ENCODE measurements at places on chromosomes 3 and 15. TPM values are rescaled to one million over a fixed set of nuclear protein-coding genes. Genes with fewer than 3 reads are reported as not detected.

DNA sequence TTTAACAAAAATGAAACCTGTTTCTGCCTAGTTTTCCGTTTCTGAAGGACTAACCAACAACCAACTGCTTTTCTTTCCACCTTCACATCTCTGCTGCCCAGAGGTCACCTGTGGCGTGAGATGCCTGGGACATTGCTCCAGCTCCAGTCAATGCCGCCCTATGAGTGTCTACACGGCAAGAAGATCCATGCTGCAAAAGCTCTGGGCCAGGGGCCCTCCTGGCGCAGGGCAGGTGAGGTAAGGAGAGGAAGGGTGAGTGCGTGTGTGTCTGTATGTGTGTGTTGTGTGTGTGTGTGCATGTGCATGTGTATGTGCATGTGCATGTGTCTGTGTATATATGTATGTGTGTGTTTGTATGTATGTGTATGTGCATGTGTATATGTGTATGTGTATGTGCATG, 131.4 kb downstream of the NSMCE3 start:
- peaks cover 20% of the 10 kb centered on the region for H3K27me3 ChIP-seq
- no peak overlapping the region for H3K4me3 ChIP-seq
- H3K27ac ChIP-seq: no peak overlapping the region
- no peak for DNase-seq
- H3K36me3 ChIP-seq: no peaks in the 10 kb centered on the region

GRCh38 chr3:198076722-198077308, 116.8 kb downstream of the LMLN start:
- no peak overlapping the region for H3K4me3 ChIP-seq
- no peak for DNase-seq
- no peak overlapping the region for H3K27ac ChIP-seq
- H3K36me3 ChIP-seq: no peaks in the 10 kb centered on the region
- peaks cover 23% of the 10 kb centered on the region for H3K4me1 ChIP-seq

GRCh38 chr3:32106929-32107362, 526 bp downstream of the GPD1L start:
- no peak for DNase-seq
- peak overlapping the region; percentile 80 for H3K27ac ChIP-seq
- peaks cover 13% of the 10 kb centered on the region for H3K36me3 ChIP-seq
- no peaks in the 10 kb centered on the region for H3K27me3 ChIP-seq

GRCh38 chr3:98540346-98540745, 8.6 kb downstream of the GPR15 start:
- no peaks in the 10 kb centered on the region for H3K27me3 ChIP-seq
- no peak for DNase-seq
- H3K36me3 ChIP-seq: peaks cover 23% of the 10 kb centered on the region

DNA sequence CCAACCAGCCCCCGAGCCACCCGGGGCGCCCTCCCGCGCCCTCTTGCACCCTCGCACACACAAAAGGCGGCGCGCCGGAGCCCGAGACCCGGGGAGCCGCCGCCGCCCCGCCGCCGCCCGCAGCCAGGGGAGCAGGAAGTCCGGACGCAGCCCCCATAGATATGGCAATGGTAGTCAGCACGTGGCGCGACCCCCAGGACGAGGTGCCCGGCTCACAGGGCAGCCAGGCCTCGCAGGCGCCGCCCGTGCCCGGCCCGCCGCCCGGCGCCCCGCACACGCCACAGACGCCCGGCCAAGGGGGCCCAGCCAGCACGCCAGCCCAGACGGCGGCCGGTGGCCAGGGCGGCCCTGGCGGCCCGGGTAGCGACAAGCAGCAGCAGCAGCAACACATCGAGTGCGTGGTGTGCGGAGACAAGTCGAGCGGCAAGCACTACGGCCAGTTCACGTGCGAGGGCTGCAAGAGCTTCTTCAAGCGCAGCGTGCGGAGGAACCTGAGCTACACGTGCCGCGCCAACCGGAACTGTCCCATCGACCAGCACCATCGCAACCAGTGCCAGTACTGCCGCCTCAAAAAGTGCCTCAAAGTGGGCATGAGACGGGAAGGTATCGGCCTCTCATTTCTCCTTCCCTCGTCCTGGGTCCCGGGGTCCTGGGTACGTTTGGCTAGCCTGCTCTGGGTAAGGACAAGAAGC, 1.6 kb downstream of the NR2F2 start:
- H3K27me3 ChIP-seq: peaks cover 73% of the 10 kb centered on the region
- no peak overlapping the region for H3K4me3 ChIP-seq
- H3K27ac ChIP-seq: peak overlapping the region; percentile 43
- peaks cover 6% of the 10 kb centered on the region for H3K4me1 ChIP-seq
- DNase-seq: no peak
- H3K36me3 ChIP-seq: peaks cover 4% of the 10 kb centered on the region

DNA sequence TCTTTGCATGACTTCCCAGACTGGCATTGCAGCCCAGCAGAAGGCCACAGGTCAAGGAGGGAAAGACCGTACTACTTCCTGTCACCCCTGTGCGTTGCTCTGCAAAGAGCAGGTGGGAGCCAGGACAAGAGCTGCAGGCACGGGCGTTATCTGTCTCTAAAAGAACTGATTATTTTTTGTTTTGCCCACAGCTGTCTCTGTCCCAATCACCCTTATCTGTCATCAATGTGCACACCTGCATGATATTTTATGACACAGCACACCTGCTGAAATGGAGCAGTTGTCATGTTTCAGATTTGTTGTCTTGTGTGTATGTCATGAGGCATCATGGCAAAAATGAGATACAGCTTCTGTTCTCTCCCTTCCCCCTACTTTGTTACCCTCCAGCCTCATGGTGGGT, 58.8 kb downstream of the SLCO3A1 start:
- peaks cover 9% of the 10 kb centered on the region for H3K36me3 ChIP-seq
- peaks cover 9% of the 10 kb centered on the region for H3K4me1 ChIP-seq
- H3K27me3 ChIP-seq: no peaks in the 10 kb centered on the region
- H3K27ac ChIP-seq: no peak overlapping the region
- DNase-seq: no peak
- H3K4me3 ChIP-seq: no peak overlapping the region

- no peaks in the 10 kb centered on the region for H3K36me3 ChIP-seq
- no peak overlapping the region for H3K4me3 ChIP-seq
- no peaks in the 10 kb centered on the region for H3K27me3 ChIP-seq
- no peaks in the 10 kb centered on the region for H3K4me1 ChIP-seq
- H3K27ac ChIP-seq: no peak overlapping the region
- no peak for DNase-seq
Observed at GRCh38 chr15:78312957-78313356, 13.5 kb upstream of the SKIC8 start.

GRCh38 chr15:93321881-93322282, 232.9 kb upstream of the RGMA start:
- H3K4me3 ChIP-seq: no peak overlapping the region
- no peaks in the 10 kb centered on the region for H3K36me3 ChIP-seq
- no peak for DNase-seq

DNA sequence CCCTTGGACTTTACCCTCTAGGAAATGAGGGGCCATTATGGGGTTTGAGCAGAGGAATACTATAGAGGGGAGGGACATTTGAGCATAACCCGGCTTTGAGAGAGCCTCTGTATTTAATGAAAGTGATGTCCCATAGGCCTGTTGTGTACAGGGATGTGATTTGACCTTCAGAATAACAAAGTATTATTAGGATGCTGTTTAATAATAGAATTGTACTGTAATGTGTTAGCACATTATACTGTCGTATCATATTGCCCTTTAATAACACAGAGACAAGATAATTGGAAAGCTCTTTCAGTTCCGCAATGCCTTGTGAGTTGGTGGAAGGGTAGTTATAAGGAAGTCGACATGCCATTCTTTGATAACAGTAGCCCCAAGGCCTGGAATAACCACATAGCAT, 328.3 kb downstream of the RYR3 start:
- no peaks in the 10 kb centered on the region for H3K36me3 ChIP-seq
- no peak for DNase-seq
- no peak overlapping the region for H3K4me3 ChIP-seq

- peaks cover 67% of the 10 kb centered on the region for H3K27me3 ChIP-seq
- no peaks in the 10 kb centered on the region for H3K36me3 ChIP-seq
- no peak overlapping the region for H3K27ac ChIP-seq
- no peaks in the 10 kb centered on the region for H3K4me1 ChIP-seq
- no peak overlapping the region for H3K4me3 ChIP-seq
Observed at GRCh38 chr15:68431037-68431791, 749 bp downstream of the ITGA11 start.

GRCh38 chr3:107249132-107249531, 128.1 kb upstream of the CCDC54 start:
- no peaks in the 10 kb centered on the region for H3K36me3 ChIP-seq
- H3K4me3 ChIP-seq: no peak overlapping the region
- DNase-seq: no peak
- no peaks in the 10 kb centered on the region for H3K27me3 ChIP-seq

DNA sequence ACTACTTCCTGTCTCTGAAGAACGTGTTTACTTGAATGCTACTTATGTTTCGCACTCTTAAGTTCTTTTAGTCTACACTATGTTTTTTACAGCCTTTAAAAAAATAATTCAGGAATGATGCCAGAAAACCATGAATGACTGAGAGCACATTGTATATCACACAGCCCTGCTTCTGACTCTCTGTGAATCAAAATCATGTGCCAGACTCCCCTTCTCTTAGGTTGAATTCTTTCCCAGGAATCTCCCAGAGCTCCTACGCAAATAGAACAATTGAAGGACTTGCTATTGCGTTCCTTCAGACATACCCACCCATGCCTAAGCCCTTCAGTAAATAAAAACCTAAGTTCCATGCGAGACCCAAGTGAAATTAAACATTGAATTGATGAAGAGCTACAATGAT, 782.0 kb upstream of the ALCAM start:
- DNase-seq: no peak
- H3K27ac ChIP-seq: no peak overlapping the region
- no peaks in the 10 kb centered on the region for H3K36me3 ChIP-seq
- no peak overlapping the region for H3K4me3 ChIP-seq
- no peaks in the 10 kb centered on the region for H3K27me3 ChIP-seq
- H3K4me1 ChIP-seq: no peaks in the 10 kb centered on the region

- no peak for DNase-seq
- no peaks in the 10 kb centered on the region for H3K36me3 ChIP-seq
- no peak overlapping the region for H3K4me3 ChIP-seq
- H3K4me1 ChIP-seq: peaks cover 12% of the 10 kb centered on the region
- no peak overlapping the region for H3K27ac ChIP-seq
Observed at GRCh38 chr3:23741036-23741706, 64.6 kb upstream of the UBE2E1 start.

GRCh38 chr3:173750095-173750494, 352.6 kb downstream of the NLGN1 start:
- DNase-seq: no peak
- H3K27me3 ChIP-seq: no peaks in the 10 kb centered on the region
- no peaks in the 10 kb centered on the region for H3K4me1 ChIP-seq
- H3K4me3 ChIP-seq: no peak overlapping the region
- no peaks in the 10 kb centered on the region for H3K36me3 ChIP-seq

GRCh38 chr3:29618395-29619282, 337.8 kb downstream of the RBMS3 start:
- no peak overlapping the region for H3K4me3 ChIP-seq
- no peaks in the 10 kb centered on the region for H3K4me1 ChIP-seq
- H3K27ac ChIP-seq: no peak overlapping the region
- DNase-seq: no peak

DNA sequence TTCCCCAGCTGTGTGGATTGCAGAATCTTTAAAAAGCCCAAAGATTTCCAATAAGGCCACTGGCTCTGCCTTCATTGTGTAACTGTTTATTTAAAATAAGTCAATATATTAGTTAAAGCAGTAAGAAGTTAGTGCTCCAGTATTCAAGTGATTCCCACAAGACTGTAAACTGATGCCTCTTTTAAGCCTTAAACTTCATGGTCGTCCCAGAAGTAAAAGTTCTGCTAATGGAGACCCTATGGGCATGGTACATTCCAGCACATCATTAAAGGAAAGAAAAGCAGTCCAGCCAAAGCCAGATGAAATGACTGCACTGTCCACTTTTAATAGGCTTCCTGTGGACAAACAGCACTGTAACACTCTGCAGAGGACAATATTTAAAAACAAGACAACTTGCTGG, 512.6 kb downstream of the MECOM start:
- peaks cover 66% of the 10 kb centered on the region for H3K27me3 ChIP-seq
- no peak overlapping the region for H3K27ac ChIP-seq
- no peak overlapping the region for H3K4me3 ChIP-seq
- DNase-seq: no peak
- peaks cover 15% of the 10 kb centered on the region for H3K4me1 ChIP-seq

- H3K27ac ChIP-seq: no peak overlapping the region
- no peak overlapping the region for H3K4me3 ChIP-seq
- no peaks in the 10 kb centered on the region for H3K27me3 ChIP-seq
Observed at GRCh38 chr15:40334941-40335795, 5.6 kb downstream of the CCDC9B start.

- H3K4me1 ChIP-seq: no peaks in the 10 kb centered on the region
- no peak overlapping the region for H3K4me3 ChIP-seq
- DNase-seq: no peak
- no peak overlapping the region for H3K27ac ChIP-seq
- H3K27me3 ChIP-seq: peaks cover 45% of the 10 kb centered on the region
- H3K36me3 ChIP-seq: no peaks in the 10 kb centered on the region
Observed at GRCh38 chr15:32709295-32710033, 8.3 kb upstream of the GREM1 start.

DNA sequence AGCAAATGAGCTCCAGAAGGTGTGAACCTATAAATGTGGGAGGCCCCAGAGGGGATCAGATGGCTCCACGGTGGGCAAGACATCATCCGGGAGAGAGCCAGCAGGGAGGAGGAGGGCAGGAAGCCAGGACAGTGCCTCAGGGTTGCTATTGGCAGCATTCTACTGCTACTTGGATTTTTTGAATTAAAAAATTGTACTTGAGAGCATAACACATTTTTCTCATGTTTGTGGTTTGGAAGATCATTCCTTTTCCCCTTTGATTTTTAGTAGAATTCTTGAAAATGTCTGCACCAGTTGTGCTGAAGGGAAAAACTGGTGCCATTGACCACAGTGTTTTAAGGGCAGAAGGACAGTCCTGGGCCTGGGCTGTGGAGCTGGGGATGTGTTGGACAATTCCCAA, 59.2 kb downstream of the LYZL4 start:
- DNase-seq: no peak
- H3K27ac ChIP-seq: no peak overlapping the region
- H3K4me1 ChIP-seq: no peaks in the 10 kb centered on the region
- H3K36me3 ChIP-seq: no peaks in the 10 kb centered on the region
- H3K4me3 ChIP-seq: no peak overlapping the region

GRCh38 chr3:30112902-30113484, 493.4 kb upstream of the TGFBR2 start:
- H3K27me3 ChIP-seq: peaks cover 32% of the 10 kb centered on the region
- no peak overlapping the region for H3K27ac ChIP-seq
- no peak overlapping the region for H3K4me3 ChIP-seq
- no peaks in the 10 kb centered on the region for H3K36me3 ChIP-seq
- H3K4me1 ChIP-seq: peaks cover 3% of the 10 kb centered on the region

- DNase-seq: no peak
- H3K27ac ChIP-seq: no peak overlapping the region
- H3K4me1 ChIP-seq: no peaks in the 10 kb centered on the region
- no peaks in the 10 kb centered on the region for H3K36me3 ChIP-seq
- no peak overlapping the region for H3K4me3 ChIP-seq
Observed at GRCh38 chr3:54870423-54870822, 57.4 kb downstream of the LRTM1 start.

GRCh38 chr3:70488131-70488530, 175.7 kb upstream of the MDFIC2 start:
- H3K4me3 ChIP-seq: no peak overlapping the region
- H3K27ac ChIP-seq: no peak overlapping the region
- H3K4me1 ChIP-seq: no peaks in the 10 kb centered on the region
- peaks cover 11% of the 10 kb centered on the region for H3K27me3 ChIP-seq
- DNase-seq: no peak

Gene CHRM5
- not detected for total RNA-seq

Gene GPR171
- 232 TPM for total RNA-seq

Gene SPTBN5
- 0.90 TPM for total RNA-seq

Gene CCDC33
- total RNA-seq: not detected

Gene STAB1
- 0.07 TPM for total RNA-seq

Gene GOLGA6D
- not detected for total RNA-seq

Gene PYGO1
- total RNA-seq: 0.02 TPM

Gene WDR93
- total RNA-seq: not detected
